Skeletal muscle cell (primary cell): ENCODE measurements at places on chromosomes 16 and 17.
A peak's percentile ranks its signal among the peaks of the same experiment; 100 is the strongest.

- DNase-seq, result no peak
Measured at GRCh38 chr17:9402590-9403199, 172.9 kb downstream of the STX8 start.

GRCh38 chr16:55876854-55877253, 1.7 kb upstream of the CES5A start:
- DNase-seq, result no peak

DNA sequence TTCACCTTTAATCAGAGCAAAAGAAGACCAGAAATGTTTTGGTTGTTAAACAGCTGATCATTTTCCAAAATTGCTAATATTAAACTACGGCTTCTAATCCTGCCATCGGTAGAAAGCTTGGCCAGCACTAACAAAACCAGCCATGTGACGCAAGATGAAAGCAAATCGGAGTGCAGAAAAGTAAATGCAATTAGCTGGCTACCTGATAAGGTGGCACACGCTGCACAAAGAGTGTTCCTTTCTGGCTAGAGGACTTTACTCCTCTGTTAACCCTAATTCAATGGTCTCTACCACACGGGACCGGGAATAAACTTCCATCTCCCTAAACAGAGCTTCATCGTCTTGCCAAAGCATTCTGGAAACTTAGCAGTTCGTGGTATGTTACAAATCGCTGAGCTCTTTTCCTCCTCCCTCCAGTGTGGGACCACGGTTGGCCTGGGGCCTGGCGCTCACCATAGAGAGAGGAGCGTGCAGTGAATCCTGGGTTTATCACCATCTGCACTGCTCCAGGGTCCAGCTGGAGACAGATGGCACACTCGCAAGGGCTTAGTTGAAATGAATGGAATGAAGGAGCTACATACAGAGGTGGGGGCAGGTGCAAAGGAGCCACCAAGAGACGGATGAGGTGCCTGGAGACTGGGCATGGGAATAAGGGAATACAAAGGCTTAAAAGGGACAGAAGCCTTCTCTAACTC, 10.1 kb upstream of the COG1 start:
- no peak for DNase-seq

DNA sequence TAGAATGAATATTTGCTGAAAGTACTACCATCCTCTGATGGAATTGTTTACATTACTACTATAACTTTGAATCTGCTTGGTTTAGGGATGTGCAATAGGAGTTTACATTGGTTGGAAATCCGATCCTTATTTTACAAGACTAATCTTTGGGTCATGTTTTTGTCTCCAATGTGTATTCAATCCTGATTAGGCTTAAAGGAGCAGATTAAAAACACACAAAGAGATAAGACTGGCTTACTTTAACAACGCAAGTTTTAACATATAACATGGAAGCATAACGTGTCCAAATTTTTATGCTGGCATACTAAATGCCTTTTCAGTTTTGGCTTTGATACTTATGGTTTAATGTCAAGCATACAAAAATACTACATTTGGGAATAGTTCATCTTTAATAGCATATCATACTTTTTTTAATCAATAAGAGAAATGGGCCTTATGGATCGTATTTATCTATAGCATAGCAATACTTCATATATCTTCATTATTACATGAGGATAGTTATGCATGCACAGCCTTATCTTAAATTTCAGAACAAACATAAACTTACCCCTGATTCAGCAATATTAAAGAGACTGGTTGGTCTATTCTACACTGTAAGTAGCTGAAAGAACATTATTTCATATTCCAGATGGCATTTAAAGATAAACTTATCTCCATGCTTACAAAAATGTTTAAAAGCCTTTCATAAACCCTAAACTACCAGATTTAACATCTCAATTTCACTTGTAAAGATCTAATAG, 69.9 kb upstream of the NACA2 start:
- no peak for DNase-seq

DNA sequence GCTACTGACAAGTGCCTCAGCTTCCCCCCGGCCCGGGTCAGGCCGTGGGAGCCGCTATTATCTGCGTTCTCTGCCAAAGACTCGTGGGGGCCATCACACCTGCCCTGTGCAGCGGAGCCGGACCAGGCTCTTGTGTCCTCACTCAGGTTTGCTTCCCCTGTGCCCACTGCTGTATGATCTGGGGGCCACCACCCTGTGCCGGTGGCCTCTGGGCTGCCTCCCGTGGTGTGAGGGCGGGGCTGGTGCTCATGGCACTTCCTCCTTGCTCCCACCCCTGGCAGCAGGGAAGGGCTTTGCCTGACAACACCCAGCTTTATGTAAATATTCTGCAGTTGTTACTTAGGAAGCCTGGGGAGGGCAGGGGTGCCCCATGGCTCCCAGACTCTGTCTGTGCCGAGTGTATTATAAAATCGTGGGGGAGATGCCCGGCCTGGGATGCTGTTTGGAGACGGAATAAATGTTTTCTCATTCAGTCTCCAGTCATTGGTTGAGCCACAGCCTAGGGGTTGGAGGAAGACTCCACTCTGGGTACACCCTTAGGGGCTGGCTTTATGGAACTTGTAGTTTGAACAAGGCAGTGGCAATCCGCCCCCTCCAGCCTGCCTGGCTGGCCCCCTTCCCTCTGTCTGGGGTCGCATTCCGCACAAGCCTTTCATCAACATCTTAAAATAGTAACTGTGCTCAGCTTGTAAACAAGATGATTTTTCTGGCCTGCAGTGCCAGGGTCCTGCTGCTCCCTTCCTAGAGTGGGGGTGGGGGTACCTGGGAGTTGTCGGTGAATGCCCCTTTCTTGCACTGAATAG, 4.1 kb downstream of the SYNGR2 start:
- no peak for DNase-seq

DNA sequence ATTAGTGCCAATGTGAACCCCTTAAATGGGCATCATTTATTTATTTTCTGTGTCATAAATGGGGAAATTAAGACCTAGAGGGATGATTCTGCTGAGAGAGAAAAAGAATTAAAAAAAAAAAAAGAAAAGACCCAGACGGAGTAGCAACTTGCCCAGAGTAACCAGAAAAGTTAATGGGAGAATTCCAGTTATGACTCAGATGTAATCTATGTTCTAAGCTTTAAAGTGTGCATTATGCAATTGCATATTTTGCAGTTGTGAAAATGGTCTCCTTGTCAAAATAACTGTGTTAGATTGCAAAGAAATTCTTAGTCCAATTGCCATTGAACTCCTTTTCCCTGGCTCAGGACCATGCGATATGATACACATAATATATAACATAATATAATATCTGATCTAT, 38.6 kb upstream of the TBX2 start:
- DNase-seq, result peak; percentile 58

GRCh38 chr17:76090517-76091129, 11.6 kb downstream of the ZACN start:
- DNase-seq, result no peak
